ENCODE measurements at places on chromosomes 2 and 18. TPM values are rescaled to one million over a fixed set of nuclear protein-coding genes. Genes with fewer than 3 reads are reported as not detected.

DNA sequence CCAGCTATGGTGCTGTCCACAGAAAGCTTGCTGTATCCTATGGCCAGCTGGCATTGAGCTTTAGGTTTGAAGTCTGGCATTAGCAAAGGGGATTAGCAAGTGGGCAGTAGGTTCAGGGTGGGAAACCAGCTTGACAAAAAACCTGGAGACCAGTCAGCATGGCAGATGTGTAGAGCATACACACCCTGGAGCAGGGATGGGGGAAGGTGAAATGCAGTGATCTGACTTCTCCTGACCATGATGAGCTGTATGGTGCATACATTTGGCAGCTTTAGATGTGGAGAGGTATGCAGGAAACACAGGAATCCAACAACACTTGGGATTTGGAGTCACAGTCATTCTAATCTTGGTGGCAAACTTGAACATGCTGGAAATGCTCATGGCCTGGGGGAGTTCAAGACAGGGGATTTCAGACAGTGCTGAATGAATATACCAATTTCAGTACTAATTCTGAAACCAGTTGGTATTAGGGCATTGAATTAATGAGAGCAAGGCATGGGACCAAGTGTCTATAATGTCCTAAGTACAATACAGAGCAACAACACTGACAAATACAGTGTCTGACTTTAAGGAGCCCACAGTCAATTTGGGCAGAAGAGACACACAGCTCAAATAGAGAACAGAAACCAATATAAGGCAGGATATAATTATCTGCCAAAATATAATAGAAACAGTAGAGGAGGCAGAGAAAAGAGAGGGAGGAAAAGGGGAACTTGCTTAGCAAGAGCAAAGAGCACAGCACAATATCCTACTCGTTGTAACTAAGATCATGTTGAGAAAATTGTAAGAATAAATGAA is 11.8 kb downstream of the ARHGAP15 start:
- DNase-seq: no peak

- no peak for DNase-seq
These were observed 251.6 kb downstream of the BCL2 start for GRCh38 chr18:63067939-63068338.

DNA sequence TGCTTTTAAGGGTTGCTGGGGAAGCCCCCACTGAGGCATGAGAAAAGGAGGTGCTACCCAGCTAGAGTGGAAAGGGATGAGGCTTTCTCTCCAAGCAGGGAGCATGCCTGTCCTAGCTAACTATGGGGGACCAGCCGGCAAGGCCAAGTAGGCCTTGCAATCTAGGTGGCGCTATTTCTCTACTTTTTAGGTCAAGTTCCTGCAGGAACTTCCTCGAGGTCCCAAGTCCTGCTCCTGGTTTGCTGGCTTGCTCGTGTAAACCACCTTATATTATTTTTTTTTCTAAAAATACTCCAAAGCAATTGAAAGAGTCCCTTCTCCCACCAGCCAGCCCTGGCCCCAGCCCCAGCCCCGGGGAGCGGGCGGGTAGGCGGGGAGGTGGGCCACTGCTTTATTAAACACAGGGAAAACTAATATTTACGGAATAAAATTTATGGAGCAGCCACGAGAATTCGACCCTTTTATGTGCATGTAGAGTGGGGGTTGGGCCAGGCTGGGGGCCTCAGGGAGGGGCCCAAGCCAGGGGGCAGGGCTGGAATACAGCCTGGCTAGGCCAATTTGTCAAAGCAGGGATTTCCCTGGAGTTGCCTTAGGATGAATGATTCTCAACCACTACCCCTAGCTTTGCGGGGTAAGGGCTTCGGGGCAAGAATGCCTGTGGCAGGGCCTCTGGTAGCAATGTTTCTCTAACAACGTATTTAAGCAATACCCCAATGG is 12.8 kb upstream of the IHH start:
- peak; percentile 55 for DNase-seq

DNA sequence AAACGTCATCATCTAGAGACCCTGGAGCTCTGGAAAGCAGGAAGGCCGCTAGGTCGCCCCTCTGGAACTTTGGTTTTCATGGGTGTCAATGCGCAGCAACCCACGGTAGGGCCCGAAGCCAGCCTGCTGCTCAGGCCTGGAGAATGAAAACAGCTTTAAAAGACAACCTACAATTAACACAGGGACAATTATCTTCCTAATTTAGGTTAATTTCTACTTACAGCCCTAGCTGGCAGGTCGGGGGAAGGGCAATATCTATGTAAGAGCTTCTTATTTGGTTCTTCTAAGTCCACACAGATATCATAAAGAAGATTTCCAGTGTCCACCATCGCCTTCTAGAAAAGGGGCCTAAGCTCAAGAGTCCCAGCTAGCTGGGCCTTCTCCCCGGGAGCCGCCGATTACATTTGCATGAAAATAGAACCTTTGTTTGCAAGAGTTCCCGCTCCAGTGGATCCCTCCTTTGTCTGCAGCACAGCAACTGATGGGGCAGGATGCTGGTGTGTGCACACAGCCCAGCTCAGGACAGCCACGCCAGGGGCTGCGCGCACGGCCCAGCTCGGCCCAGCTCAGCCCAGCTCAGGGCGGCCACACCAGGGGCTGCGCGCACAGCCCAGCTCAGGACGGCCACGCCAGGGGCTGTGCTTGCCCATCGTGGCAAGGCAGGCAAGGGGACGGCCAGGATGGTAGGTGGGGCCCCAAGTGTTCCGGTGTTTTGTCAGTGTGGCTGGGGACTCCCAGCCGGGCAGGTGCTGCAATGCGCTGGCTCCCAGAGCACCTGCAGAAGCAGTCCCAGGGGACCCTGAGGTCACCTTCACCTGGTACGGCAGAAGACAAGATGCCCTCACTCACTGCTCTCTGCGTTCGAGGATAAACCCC is 109.1 kb downstream of the HDAC4 start:
- no peak for DNase-seq

Gene MTA3
- 46.3 TPM for total RNA-seq

GRCh38 chr2:214135966-214136365 is 274.9 kb upstream of the VWC2L start:
- no peak for DNase-seq

- no peak for DNase-seq
These were observed 140.2 kb downstream of the BCL11A start for GRCh38 chr2:60413069-60413813.

Gene RAD51AP2
- total RNA-seq: 0.10 TPM

Gene RAPGEF4
- total RNA-seq: 0.59 TPM

Gene NPHP1
- 4.7 TPM for total RNA-seq

Gene FSIP2
- total RNA-seq: not detected

Gene BARD1
- total RNA-seq: 19.3 TPM

GRCh38 chr18:11666831-11667230 is 22.2 kb upstream of the GNAL start:
- DNase-seq: no peak

DNA sequence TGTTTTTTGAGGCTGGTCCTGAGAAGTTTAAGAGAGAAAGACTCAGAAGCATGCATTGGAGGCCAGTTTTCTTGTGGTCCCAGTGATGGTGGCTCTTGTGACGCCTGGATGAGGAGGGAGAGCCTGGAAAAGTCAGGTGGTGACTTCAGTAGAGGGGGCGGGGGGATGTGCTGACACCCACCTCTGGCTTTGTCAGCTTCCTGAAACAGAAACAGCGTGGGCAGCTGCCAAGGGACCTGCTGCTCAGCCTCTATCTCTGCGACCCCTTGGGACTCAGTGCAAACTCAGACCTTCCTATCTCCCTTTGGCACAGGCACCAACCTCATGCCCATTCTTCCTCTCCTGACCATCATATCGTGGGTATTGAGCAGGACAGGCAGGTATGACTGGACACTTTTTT is 6.4 kb downstream of the TGFBRAP1 start:
- no peak for DNase-seq

Gene YIPF4
- 29.8 TPM for total RNA-seq

Gene GYPC
- 0.66 TPM for total RNA-seq

DNA sequence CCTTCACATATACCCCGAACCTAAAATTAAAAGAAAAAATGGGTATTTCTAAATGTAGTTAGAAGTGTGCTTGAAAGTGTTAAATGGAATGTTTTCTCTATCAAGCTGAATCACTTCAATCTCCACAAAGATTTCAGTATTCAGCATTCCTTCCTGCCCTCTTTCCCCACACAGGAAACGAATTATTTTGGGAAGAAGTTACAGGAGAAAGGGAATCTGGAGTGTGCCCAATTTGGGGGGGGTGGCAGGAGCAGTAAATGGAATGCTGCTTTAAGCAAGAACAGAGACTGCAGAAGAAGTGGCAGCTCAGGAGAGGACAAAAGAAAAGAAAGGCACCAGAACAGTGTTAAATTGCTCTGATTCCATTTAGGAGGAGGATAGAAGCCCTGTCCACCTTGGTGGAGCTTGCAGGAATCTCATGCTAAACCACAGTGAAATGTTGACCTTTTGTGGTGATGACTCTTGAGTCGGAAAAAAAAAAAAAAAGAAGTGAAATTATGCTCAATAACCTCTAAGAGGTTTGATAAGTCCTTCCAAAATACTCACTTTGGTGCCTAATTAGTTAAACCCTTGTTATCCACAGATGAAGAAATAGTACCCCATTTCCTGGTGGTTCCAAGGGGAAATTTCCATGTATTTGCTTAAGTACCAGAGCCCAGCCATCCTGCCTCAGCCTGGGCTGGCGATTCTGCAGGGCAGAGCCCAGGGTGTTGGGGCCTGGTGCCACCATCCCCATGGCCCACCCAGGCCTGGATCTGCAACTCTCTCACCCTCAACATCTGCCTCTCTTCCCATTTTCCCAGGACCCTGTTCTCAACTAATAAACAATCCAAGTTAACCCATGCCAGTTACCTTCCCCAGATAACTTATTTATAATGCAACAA is 56.5 kb downstream of the MYO5B start:
- DNase-seq: no peak

Gene TGFA
- total RNA-seq: 50.1 TPM

- no peak for DNase-seq
These were observed 23.1 kb upstream of the FAHD2A start for GRCh38 chr2:95379371-95379831.

DNA sequence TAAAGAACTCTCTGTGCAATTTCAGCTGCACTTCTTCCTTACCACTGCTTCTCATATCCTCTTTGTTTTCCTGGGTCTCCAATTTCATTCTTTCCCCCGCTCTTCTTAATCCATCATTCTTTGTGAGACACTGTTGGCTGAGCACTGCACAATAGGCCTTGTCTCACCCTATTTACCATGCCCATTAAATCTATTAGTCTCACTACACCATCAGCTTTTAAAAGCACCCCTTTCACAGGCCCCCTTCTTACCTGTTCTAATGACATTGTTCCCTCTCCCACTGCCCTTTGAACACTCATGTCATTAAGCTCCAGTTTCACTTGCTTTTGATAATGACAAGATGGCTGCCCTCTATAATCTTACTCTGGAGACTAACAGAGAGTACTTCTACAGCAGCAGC is 404.1 kb upstream of the ACVR2A start:
- DNase-seq: no peak

- DNase-seq: no peak
These were observed 35.2 kb downstream of the TMEM163 start for GRCh38 chr2:134683561-134684112.
